ENCODE measurements at places on chromosomes 12 and 14.

GRCh38 chr14:55332654-55333570 is 61.7 kb downstream of the FBXO34 start:
- DNase-seq: no peak

GRCh38 chr14:72535485-72535884 is 358.4 kb downstream of the DPF3 start:
- DNase-seq: no peak

- DNase-seq: no peak
These were observed 24.7 kb downstream of the DUSP6 start for GRCh38 chr12:89327486-89328094.

DNA sequence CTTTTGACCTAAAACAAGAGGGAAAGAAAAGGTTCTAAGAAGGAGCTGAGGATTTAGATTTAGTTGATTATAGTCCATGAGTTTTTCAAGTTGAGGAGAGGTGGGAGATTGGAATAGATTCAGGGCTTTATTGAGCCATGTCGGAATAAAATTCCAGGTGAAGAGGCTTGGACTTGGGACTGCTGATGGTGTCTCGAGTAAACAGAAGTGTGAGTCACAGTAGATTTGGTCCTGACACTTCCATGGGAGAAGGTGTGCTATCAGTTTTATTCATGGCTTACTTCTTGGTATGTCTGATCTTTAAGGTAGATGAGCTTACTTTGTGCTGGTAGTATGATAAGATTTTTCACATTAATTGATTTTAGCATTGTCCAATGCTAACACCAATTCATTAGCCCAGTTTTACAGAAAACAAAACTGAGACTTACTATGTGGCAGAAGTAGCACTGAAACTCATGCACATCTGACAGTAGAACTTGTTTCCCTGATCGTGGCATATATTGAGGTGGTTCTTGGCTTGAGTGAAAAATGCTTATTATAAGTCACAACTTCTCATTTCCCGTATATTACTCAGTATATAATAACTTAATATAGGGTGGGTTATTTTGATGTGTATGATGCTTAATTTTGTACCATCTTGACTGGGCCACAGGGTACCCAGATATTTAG is 172.4 kb upstream of the IGF1 start:
- DNase-seq: no peak

DNA sequence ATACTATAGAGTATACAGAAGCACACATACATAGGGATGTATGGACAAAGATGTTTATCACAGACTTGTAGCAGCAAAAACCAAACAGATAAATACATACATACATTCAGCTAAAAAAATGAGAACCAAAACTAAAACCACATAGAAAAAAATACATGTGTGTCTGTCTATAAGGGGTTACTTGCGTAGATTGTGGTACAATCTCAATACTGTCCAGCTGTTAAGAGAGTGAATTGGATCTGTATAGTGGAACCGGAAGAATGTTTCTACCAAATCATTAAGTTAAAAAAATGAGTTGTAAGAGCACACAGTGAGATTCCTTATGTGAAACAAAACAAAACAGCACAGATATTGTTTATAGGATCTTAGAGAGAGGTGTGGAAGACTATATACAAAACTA is 44.2 kb upstream of the DCD start:
- no peak for DNase-seq

Measured in stimulated activated CD8-positive, alpha-beta memory T cell treated with anti-CD3 and anti-CD28 coated beads, Interleukin-4, amount 100 ng/mL, for 1 hour (primary cell).